H4 (cell line): ENCODE measurements at places on chromosomes 16 and 17.
A peak's percentile ranks its signal among the peaks of the same experiment; 100 is the strongest.

DNA sequence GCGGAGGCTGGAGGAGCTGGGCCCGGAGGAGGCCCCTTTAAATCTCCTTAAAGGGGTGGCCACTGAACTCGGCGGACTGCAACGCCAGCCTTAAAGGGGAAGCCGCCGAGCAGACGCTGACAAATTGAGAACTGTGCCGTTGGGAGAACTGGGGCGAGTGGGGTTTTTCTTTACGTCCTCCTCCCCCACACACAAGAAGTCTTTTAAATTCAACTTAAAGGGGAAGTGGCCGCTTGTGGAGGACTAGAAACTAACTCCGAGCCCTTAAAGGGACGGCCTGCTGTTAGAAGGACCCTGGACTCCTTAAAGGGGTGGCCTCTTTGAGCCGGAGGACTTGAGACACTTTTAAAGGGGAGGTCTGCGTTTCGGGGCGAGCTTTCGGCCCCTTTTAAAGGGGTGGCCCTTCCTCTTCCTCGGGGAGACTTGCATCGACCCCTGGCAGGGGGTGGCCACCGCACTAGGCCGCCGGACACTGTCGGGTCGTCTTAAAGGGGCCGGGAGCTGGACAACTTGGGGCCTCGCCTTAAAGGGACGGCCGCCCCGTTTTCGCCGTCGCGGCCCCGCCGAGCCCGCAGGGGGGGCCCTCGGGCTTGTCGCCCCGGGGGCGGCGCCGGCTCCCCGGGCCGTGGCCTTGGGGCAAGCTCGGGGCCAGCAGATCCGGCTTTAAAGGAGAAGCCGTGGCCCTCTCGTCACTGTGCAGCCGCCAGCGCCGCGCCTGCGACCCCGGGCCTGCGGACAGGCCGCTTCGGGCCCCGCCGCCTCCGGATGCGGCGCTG, 688 bp downstream of the FBRS start:
- DNase-seq, result peak; percentile 92

DNA sequence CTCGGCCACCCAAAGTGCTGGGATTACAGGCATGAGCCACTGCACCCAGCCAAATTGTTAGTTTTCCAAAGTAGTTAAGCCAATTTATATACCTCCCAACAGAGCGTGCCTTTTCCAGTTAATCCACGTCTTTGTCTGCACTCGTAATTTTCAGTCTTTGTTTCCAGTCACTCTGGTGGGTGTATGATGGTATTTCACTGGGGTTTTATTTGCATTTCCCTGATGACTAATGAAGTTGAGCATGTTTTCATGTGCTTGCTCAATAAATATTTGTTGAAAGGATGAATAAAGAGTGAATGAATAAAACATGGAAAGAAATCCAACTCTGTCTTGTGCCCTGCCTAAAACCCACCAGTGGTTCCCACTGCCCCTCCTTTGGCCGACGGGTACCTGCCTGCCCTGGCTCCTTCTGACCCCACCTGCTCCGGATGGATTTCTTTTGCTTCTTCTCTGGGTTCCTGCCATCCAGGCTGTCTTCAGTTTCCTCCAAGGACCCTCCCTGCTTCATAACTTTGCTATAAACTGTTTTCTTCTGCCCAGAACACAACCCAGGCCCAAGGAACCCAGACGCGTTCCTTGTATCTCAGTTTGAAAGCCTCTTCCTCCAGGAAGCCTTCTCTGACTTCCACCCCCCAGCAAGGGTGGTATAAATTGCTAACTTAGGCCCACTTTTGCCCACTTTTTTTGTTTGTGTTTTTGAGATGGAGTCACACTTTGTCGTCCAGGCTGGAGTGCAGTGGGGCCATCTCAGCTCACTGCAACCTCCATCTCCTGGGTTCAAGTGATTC, 3.0 kb upstream of the ABCC1 start:
- peak; percentile 39 for DNase-seq

- no peak for DNase-seq
Measured at GRCh38 chr16:67969254-67970039, 1.0 kb upstream of the SLC12A4 start.

- peak; percentile 77 for DNase-seq
Measured at GRCh38 chr16:81567987-81568748, 123.6 kb downstream of the CMIP start.

DNA sequence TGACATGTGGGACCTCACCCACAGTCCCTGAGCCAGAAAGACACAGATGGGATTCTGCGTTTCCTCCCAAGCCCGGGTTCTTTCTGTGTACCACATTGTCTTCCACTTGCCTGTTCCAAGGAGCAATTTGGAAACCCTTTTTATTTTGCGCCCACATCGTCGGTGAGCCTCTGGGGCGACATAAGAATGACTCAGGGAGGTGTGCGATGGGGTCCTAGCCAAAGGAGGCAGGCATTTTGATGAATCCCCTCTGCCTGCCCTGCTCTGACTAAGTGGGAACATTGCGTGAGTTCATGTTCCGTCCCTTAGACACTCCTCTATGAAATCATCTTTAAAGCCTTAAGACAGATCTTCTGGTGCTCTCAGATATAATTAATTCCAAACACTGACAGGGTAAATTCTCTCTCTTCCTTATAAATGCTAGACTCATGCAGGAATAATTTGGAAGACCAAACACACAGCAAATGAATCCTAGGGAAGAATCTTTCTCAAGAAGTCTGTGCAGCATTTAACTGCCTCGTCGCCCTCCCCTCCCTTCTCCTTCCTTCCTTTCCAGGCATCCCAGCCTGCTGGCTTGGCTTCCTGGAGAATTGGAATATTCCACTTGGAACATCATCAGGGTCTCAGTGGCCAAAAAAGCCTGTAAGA, 52.7 kb upstream of the FOXF1 start:
- DNase-seq, result peak; percentile 55

DNA sequence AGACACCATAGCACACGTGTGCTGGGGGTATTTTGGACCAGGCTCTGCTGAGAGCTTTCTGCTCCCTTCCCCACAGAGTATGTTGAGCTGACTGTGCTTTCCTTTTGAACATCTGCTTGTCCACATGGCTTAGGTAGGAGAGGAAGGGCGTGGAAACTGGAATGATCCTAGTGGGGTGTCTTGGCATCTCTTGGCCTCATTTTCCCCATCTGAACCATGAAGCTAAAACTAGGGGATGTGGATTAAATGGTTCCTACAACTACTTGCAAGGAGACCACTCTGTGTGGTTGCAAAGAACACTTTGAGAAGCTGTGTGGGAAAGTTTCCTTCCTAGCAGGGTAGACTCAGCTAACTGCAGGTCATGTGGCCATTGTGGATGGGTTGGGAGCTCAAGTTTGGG, 6.7 kb upstream of the NLRC5 start:
- no peak for DNase-seq

- DNase-seq, result no peak
Measured at GRCh38 chr16:5017678-5017969, 16.1 kb downstream of the NAGPA start.

- DNase-seq, result no peak
Measured at GRCh38 chr17:42642336-42642735, 16.7 kb upstream of the TUBG2 start.

- DNase-seq, result no peak
Measured at GRCh38 chr16:70496513-70496912, 26.8 kb downstream of the COG4 start.

GRCh38 chr16:4058386-4058785, 57.9 kb downstream of the ADCY9 start:
- DNase-seq, result no peak
